Right atrium auricular region (tissue), 2 donors: ENCODE measurements at places on chromosomes 4 and X. TPM values are rescaled to one million over a fixed set of nuclear protein-coding genes. Genes with fewer than 3 reads are reported as not detected.

- H3K27me3 ChIP-seq: no peaks in the 10 kb centered on the region
- H3K4me1 ChIP-seq: no peaks in the 10 kb centered on the region
- no peaks in the 10 kb centered on the region for H3K36me3 ChIP-seq
- no peak for DNase-seq
- no peak overlapping the region for H3K4me3 ChIP-seq
Measured at GRCh38 chr4:184053434-184053833, 148.3 kb downstream of the STOX2 start.

GRCh38 chrX:41022566-41022965, 62.7 kb upstream of the USP9X start:
- DNase-seq: no peak
- no peaks in the 10 kb centered on the region for H3K36me3 ChIP-seq
- no peaks in the 10 kb centered on the region for H3K27me3 ChIP-seq
- no peak overlapping the region for H3K27ac ChIP-seq
- H3K4me1 ChIP-seq: no peaks in the 10 kb centered on the region
- H3K4me3 ChIP-seq: no peak overlapping the region

GRCh38 chrX:1609311-1609710, 5.5 kb upstream of the ASMT start:
- H3K36me3 ChIP-seq: no peaks in the 10 kb centered on the region
- H3K27me3 ChIP-seq: no peaks in the 10 kb centered on the region
- H3K4me1 ChIP-seq: no peaks in the 10 kb centered on the region
- H3K27ac ChIP-seq: no peak overlapping the region
- no peak overlapping the region for H3K4me3 ChIP-seq

- no peaks in the 10 kb centered on the region for H3K4me1 ChIP-seq
- no peak overlapping the region for H3K27ac ChIP-seq
- no peaks in the 10 kb centered on the region for H3K27me3 ChIP-seq
Measured at GRCh38 chr4:109206620-109207019, 95.8 kb downstream of the COL25A1 start.

GRCh38 chr4:133145758-133146573, 3.1 kb upstream of the PCDH10 start:
- peak overlapping the region; percentile 40 for H3K4me3 ChIP-seq
- no peak overlapping the region for H3K27ac ChIP-seq
- H3K36me3 ChIP-seq: no peaks in the 10 kb centered on the region
- H3K27me3 ChIP-seq: peaks cover 15% of the 10 kb centered on the region

GRCh38 chr4:23455456-23456158, 434.2 kb downstream of the PPARGC1A start:
- H3K27ac ChIP-seq: peak overlapping the region; percentile 17
- no peaks in the 10 kb centered on the region for H3K36me3 ChIP-seq
- H3K4me3 ChIP-seq: no peak overlapping the region
- no peak for DNase-seq
- no peaks in the 10 kb centered on the region for H3K4me1 ChIP-seq

DNA sequence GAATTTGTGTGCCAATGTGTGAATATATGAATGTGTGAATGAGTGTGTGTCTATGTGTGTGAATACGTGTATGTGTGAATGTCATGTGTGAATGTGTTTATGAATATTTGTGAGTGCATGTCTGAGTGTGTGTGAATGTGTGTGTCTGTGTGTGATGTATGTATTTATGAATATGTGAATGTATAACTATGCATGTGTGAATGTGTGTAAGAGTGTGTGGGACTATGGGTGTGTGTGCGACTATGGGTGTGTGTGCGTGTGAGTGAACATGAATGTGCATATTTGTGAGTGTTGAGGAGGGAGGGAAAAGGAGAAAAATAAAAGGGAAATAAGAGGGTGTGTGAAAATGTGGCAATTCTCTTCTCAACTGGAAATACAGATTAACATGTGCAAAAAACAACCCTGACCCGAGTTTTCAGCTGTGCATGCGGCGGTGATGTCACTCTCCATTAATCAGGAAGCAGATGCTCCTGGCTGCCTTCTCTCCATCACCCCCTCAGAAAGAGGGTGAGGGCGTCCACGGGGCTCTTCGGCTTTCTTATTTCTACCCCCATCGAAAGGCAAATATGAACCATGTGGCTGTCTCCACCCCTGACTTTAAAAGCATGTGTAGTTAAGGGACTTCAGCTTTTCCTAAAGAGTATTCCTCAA, 219.8 kb downstream of the MAML3 start:
- H3K36me3 ChIP-seq: no peaks in the 10 kb centered on the region
- no peaks in the 10 kb centered on the region for H3K27me3 ChIP-seq
- H3K27ac ChIP-seq: no peak overlapping the region
- no peaks in the 10 kb centered on the region for H3K4me1 ChIP-seq
- no peak overlapping the region for H3K4me3 ChIP-seq
- no peak for DNase-seq

DNA sequence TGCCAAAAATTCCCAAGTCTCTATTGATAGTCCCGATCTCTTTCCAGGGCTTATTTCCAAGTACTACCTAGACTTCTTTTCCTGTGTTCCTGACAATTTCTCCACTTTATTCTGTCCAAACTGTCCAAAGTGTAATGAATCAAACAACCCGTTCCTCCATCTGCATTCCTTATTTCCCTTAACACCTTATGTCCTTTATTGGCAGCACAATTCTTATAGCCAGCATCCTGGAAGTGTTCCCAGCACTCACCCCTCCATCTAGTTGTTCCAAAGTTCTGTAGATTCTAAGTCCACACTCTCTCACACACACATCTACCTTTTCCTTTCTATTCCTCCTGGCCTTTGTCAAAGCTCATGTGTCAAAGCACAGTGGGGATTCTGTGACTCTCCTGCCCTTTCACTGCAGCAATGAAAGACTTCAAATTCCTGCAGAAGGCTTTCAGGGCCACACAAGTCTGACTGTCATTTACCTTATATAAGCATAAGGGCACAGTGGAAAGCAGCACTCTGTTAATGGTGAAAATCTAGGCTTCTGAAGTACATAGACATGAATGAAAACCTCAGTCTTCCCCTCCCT, 22.1 kb downstream of the LIMCH1 start:
- no peak for DNase-seq
- no peaks in the 10 kb centered on the region for H3K27me3 ChIP-seq
- H3K4me1 ChIP-seq: no peaks in the 10 kb centered on the region
- H3K4me3 ChIP-seq: no peak overlapping the region
- H3K27ac ChIP-seq: no peak overlapping the region
- no peaks in the 10 kb centered on the region for H3K36me3 ChIP-seq

DNA sequence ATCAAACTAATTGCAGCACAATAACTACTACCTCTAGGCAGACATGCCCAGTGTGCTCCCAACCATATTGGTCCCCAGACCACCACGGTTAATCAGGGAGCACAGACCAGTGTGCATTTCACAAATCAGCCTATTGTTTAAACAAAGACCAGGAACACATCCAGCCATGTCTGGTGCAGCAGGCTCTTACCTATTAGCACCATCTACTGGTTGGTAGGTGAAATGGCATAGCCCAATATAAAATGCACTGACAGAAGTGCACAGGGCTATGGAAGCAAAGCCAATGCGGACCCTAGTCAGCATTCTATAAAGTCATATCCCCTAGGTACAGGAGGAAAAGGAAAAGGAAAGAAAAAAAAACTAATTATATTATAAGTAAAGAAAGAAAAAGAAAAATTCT, 15.5 kb upstream of the CYLC1 start:
- H3K36me3 ChIP-seq: no peaks in the 10 kb centered on the region
- H3K4me1 ChIP-seq: no peaks in the 10 kb centered on the region
- no peaks in the 10 kb centered on the region for H3K27me3 ChIP-seq
- no peak overlapping the region for H3K27ac ChIP-seq
- H3K4me3 ChIP-seq: no peak overlapping the region
- no peak for DNase-seq

DNA sequence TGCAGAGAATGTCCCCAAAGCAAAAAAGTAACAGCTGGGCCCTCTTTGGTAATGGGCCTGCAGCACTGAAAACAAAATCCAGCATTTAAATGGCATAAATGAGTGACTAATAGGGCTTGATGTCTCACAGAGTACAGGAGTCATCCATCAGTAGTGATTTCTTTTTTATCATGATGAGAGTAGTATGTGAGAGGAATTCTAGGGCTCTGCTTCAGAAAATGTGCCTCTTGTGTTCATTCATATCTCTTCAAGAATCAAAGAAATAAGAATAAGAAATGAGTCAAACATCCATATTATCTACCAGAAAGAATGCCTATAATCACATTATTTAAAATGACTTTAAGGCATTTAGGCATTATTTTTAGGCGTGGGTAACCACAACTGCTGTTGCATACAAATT, 792.9 kb upstream of the HTR2C start:
- no peak overlapping the region for H3K27ac ChIP-seq
- no peaks in the 10 kb centered on the region for H3K4me1 ChIP-seq
- no peak for DNase-seq

DNA sequence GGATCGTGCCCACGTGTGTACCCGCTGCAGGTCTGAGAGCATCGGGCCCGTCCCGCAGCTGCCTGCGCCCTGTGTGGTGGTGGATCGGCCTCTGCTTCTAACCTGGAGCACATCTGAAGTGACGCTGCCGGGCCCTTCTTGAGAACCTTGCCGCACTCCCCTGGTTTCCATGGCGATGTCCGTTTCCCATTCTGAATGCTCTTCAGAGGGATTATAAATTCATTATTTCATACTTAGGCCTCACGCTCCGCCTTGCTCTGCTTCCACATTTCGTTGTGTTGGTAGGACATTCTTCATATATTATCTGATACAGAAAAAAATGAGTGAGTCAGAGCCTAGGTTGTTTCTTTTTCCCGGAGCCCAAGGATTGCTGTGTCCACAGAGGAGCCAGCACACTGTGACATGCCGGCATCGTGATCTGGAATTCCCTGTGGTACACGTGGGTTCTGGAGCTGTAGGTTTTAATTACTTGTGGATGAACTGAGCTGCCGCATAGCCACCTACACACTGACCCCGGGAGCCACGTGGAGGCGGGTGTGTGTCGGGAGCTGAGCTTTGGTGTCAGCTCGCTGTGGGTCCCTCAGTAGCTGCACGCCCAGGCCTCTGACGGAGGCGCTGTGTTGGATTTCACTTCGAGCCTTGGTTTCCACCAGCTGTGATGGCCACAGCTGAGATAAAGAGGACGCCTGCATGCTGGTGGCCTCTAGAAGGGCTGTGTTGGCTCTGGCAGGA, 63.4 kb downstream of the PSAPL1 start:
- no peaks in the 10 kb centered on the region for H3K27me3 ChIP-seq
- H3K36me3 ChIP-seq: no peaks in the 10 kb centered on the region
- no peak for DNase-seq
- no peak overlapping the region for H3K27ac ChIP-seq
- no peaks in the 10 kb centered on the region for H3K4me1 ChIP-seq

DNA sequence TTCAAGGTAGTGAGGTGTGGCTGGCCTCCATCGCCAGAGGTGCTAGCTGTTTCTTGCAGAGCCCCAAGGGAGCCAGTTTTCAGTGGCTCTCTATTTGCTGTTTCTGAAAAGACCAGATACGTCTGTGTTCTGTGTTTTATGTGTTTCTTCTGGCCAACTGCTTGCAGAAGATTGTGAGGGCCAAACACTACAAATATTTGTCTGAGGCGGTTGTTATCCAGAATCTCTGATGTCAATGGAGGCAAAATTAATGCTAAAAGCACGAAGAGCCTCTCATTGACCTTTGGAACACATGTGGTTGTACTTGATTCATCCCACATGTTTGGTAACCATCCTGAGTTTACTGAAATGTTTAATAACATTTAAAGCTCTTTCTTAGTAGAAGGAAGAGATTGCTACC, 113.9 kb downstream of the CT47B1 start:
- no peaks in the 10 kb centered on the region for H3K27me3 ChIP-seq
- no peak for DNase-seq
- no peaks in the 10 kb centered on the region for H3K4me1 ChIP-seq

GRCh38 chr4:5209862-5210261, 158.6 kb downstream of the STK32B start:
- H3K36me3 ChIP-seq: no peaks in the 10 kb centered on the region
- no peak overlapping the region for H3K4me3 ChIP-seq
- no peak for DNase-seq
- no peaks in the 10 kb centered on the region for H3K27me3 ChIP-seq
- H3K27ac ChIP-seq: no peak overlapping the region
- H3K4me1 ChIP-seq: no peaks in the 10 kb centered on the region

- H3K36me3 ChIP-seq: no peaks in the 10 kb centered on the region
- no peak overlapping the region for H3K4me3 ChIP-seq
- H3K27me3 ChIP-seq: no peaks in the 10 kb centered on the region
- no peak for DNase-seq
- no peak overlapping the region for H3K27ac ChIP-seq
Measured at GRCh38 chr4:54215379-54216077, 13.6 kb upstream of the PDGFRA start.

DNA sequence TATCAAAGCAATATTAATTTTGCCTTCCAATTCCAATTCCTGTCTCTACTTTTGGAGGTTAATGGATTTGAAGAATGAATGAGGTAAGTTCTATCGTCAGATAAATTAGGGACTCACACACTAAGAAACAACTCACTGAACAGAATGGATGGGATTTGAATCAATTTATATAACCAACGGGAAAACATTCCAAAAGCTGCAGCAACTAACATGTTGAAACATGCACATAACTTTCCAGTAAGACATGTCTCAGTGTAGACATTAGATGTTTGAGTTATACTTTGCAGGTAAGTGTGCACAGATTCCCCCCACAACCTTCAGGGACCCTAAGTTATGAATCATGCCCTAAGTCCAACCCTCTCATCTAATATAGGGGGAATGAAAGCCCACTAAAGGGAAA, 34.3 kb downstream of the TFDP3 start:
- no peaks in the 10 kb centered on the region for H3K27me3 ChIP-seq
- H3K36me3 ChIP-seq: no peaks in the 10 kb centered on the region
- no peak for DNase-seq

DNA sequence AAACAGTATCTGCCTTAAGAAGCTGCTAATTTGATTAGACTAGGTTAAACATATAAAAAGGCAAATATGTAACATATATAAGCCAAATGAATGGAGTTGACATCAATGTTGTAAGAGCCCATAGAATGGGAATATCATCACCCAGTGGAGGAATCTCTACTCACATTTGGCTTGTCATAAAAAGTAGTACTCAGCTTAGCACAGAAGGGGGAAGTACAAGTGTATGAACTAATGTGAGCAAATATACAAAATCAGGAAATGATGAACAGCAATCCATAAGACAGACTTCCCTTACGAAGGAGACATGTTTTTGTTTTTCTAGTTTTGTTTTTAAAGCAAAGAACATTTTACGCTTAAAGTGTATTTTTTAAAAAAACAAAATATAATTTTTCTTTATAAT, 74.9 kb downstream of the MAB21L2 start:
- H3K27me3 ChIP-seq: no peaks in the 10 kb centered on the region
- H3K4me1 ChIP-seq: no peaks in the 10 kb centered on the region
- DNase-seq: no peak
- H3K36me3 ChIP-seq: no peaks in the 10 kb centered on the region
- no peak overlapping the region for H3K4me3 ChIP-seq

- no peaks in the 10 kb centered on the region for H3K27me3 ChIP-seq
- H3K27ac ChIP-seq: no peak overlapping the region
- H3K4me3 ChIP-seq: no peak overlapping the region
- no peaks in the 10 kb centered on the region for H3K36me3 ChIP-seq
Measured at GRCh38 chr4:184066584-184067300, 150.9 kb downstream of the ENPP6 start.

The BMPR1B gene
- 1.4 TPM for total RNA-seq

The SRPX gene
- total RNA-seq: 81.8 TPM

The DGAT2L6 gene
- total RNA-seq: not detected

The HDX gene
- 2.9 TPM for total RNA-seq

The DOK7 gene
- 31.0 TPM for total RNA-seq

The NPY5R gene
- 0.24 TPM for total RNA-seq

The RTL3 gene
- 0.55 TPM for total RNA-seq

The BST1 gene
- total RNA-seq: 10.2 TPM

The JAKMIP1 gene
- total RNA-seq: 0.30 TPM

The IL9R gene
- not detected for total RNA-seq

The APEX2 gene
- 6.6 TPM for total RNA-seq
